ENCODE measurements at places on chromosomes 2 and 18. TPM values are rescaled to one million over a fixed set of nuclear protein-coding genes. Genes with fewer than 3 reads are reported as not detected.

DNA sequence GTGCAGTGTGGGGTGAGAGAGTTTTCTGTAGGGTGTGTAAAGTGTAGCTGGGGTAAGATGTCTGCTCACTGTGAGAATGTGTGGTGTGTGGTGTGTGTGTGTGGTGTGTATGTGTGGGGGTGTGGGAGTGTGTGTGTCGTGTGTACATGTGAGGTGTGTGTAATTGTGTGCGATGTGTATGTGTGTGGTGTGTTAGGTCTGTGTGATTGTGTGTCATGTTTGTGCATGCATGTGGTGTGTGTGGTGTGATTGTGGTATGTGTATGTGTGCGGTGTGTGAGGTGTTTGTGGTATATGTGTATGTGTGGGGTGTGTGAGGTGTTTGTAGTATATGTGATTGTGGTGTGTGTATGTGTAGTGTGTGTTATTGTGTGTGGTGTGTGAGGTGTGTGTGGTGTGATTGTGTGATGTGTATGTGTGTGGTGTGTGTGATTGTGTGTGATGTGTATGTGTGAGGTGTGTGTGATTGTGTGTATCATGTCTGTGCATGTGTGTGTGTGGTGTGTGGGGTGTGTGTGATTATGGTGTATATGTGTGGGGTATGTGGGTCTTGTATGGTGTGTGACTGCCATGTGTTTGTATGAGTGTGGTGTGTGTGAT lies 241.7 kb upstream of the HDAC4 start:
- no peaks in the 10 kb centered on the region for H3K36me3 ChIP-seq
- no peak overlapping the region for H3K27ac ChIP-seq
- DNase-seq: no peak

DNA sequence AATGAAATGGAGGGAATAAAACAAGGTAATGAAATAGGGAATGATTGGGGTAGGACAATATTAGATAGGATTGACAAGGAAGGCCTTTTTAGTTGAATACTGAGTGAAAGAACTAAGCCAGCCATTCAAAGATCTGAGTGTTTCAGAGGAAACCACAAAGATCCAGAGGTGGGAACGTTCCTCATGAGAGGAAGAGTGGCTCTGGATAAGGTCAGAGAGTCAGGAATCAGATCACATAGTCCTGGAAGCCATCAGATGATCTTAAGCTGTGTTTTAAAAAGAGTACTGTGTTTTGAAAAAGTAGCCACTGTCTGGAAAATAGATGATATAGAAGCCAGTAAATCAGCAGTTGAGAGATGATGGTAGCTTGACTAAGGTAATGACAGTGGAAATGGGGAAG lies 11.8 kb downstream of the TTLL4 start:
- peaks cover 22% of the 10 kb centered on the region for H3K4me1 ChIP-seq
- peaks cover 5% of the 10 kb centered on the region for H3K36me3 ChIP-seq
- no peak for DNase-seq
- H3K4me3 ChIP-seq: no peak overlapping the region
- no peaks in the 10 kb centered on the region for H3K27me3 ChIP-seq

DNA sequence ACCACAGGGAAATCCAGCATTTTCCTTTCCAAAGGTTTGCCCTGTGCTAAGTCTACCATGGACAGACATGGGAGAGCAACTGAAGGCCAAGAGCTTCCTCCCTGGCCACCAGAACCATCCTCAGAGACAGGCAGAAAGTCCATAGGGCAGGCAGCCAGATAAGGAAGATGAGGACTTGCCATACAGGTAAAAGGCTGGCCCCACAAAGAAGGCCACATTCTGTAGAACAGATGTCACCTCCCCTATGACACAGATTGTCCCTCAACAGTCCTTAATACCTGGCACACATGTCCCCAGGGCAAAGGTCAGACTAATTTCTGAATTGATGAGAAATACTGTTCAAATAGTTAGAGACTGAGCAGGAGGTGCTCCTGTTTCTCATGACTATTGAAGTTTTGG lies 52.0 kb downstream of the FECH start:
- H3K27ac ChIP-seq: no peak overlapping the region
- no peak overlapping the region for H3K4me3 ChIP-seq
- DNase-seq: no peak
- no peaks in the 10 kb centered on the region for H3K36me3 ChIP-seq
- H3K27me3 ChIP-seq: peaks cover 6% of the 10 kb centered on the region
- no peaks in the 10 kb centered on the region for H3K4me1 ChIP-seq

DNA sequence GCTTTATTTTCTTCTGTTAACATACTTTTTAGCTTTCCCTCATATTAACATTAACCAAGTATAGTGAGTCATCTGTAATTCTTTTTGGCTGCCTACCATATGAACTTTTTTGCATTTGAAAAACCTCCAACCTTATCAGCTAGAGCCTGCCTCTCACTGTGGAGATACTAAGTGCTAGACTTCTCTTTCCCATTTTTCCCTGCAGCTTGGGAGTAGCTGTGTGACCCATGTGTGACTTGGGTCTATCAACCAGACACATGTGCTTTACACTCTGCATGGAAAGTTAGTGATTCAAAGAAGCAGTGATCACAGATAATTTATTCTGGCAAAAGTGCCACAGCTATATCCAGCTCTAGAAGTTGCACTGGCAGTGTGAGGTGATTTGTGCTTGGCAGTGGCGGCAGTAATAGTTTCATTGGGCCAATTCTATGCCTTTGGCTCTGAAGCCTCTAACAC lies 36.3 kb downstream of the PREPL start:
- DNase-seq: no peak
- no peaks in the 10 kb centered on the region for H3K4me1 ChIP-seq
- H3K27me3 ChIP-seq: no peaks in the 10 kb centered on the region
- H3K4me3 ChIP-seq: no peak overlapping the region
- peaks cover 96% of the 10 kb centered on the region for H3K36me3 ChIP-seq

DNA sequence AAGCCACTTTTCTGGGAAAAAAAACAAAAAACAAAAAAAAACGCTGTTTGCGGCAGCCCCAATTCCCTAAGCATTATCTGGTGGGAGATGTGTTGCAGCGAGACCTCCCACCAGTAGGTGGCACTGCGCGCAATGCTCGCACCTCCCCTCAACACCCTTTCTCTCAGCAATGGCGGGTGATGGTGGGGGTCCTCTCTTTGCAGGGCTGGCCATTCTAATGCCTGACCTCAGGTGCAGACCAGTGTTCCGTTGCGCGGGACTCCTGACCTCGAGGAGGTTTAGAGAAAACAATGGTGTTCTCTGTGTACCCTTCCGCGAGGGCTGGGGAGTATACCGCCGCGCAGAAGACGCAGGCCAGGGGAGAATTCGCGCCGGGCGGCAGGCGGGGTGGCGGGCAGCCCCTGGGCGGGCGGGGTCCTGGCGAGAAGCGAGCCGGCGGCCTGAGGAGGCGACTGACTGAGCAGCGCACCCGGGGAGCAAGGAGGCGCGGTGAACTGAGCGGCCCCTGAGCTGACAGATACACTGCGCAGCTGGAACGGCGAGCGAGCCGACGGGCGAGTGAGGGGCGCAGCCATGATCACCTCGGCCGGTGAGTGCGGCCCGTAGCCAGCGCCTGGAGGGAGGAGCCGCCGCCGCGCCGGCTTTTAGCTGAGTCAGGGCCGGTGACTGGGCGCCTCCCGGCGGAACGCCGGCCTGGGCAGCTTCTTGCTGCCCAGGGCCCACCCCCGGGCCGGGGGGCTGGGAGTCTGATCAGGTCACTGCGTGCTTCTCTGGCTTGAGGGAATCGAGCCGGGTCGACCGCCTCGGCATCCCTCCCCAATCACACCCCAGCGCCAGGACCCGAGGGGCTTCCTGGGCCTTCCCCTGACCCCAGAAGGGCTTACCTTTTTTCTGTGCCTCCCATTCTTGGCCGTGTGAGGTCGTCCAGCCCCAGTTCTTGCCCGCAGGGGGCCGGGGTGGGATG lies at the start of gene PSMD1:
TSS of gene PSMD1 (plus strand) at position 415 of the 964 bp plus-strand sequence. CDS start at position 574, 159 bp downstream.
- no peaks in the 10 kb centered on the region for H3K36me3 ChIP-seq
- H3K4me3 ChIP-seq: peak within 1 kb of the TSS; percentile 99
- peaks cover 60% of the 10 kb centered on the region for H3K4me1 ChIP-seq
- peaks cover 13% of the 10 kb centered on the region for H3K27me3 ChIP-seq
- peak; percentile 91 for DNase-seq
- H3K27ac ChIP-seq: peak within 1 kb of the TSS; percentile 100

GRCh38 chr2:98936353-98937351 lies 627 bp upstream of the CRACDL start:
- no peak overlapping the region for H3K27ac ChIP-seq
- H3K36me3 ChIP-seq: no peaks in the 10 kb centered on the region
- H3K27me3 ChIP-seq: peaks cover 52% of the 10 kb centered on the region
- no peaks in the 10 kb centered on the region for H3K4me1 ChIP-seq

DNA sequence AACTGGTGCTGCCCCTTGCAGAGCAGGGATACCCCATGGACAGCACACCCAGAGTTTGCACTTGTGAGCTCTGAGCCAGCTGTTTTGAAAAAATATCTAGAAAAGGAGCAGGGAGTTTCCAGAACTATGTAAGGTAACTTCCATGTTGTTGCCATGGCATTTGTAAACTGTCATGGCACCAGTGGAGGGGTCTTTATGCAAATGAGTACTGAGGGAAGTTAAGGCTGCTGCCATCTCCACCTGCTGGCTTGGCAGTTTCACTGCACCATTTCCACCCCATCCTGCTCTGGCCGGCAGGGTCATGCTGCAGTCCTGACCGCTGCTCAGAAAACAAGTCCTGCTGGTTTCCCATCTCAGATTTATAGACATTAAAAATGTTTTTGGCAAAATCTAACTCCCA lies 52.3 kb upstream of the SNTG2 start:
- H3K27ac ChIP-seq: no peak overlapping the region
- DNase-seq: no peak
- no peak overlapping the region for H3K4me3 ChIP-seq
- H3K4me1 ChIP-seq: no peaks in the 10 kb centered on the region
- H3K36me3 ChIP-seq: peaks cover 38% of the 10 kb centered on the region

DNA sequence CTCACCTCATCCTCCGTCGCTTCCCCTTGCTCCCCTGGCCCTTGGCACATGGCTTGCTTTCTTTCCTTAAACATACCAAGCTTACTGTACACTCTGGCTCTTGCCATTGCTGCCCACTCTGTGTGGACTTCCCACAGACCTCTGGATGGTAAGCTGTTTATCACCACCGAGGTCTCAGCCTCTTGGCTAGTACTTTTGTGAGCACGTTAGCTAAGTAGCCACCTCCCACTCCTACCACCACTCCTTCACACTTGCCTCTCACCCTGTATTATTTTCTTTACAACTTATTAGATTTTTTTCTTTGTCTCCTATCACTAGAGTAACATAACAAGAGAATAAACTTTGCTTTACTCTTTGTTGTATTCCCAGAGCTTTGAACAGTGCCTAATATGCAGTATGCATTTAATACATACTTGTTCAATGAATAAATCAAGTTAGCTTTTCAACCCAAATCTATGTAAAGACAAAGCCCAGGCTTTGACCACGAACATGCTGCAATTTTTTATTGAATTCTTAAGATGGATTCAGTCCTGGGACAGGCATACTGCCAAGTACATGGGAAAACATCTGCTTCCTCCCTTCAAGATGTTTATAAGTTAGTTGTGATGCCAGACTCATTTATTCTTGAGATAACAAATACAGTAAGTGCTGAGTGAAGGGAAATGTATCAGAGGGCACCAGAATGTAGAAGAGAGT lies 25.0 kb upstream of the MSGN1 start:
- DNase-seq: no peak
- no peaks in the 10 kb centered on the region for H3K36me3 ChIP-seq
- H3K4me3 ChIP-seq: no peak overlapping the region
- no peaks in the 10 kb centered on the region for H3K4me1 ChIP-seq

GRCh38 chr2:177235855-177236437 lies 23.4 kb downstream of the HNRNPA3 start:
- DNase-seq: no peak
- no peaks in the 10 kb centered on the region for H3K27me3 ChIP-seq
- H3K4me3 ChIP-seq: no peak overlapping the region
- H3K36me3 ChIP-seq: peaks cover 47% of the 10 kb centered on the region
- H3K27ac ChIP-seq: peak overlapping the region; percentile 28

CABLES1 gene
- total RNA-seq: 0.82 TPM

SCN9A gene
- not detected for total RNA-seq

POMC gene
- 7.3 TPM for total RNA-seq
